ENCODE measurements at places on chromosomes 6 and 20. TPM values are rescaled to one million over a fixed set of nuclear protein-coding genes. Genes with fewer than 3 reads are reported as not detected.

The AIF1 gene
- total RNA-seq, result 23.8 TPM

The GSTA3 gene
- 0.39 TPM for total RNA-seq

The ZNF334 gene
- total RNA-seq, result 7.6 TPM

The TULP4 gene
- 135 TPM for total RNA-seq

The ARFGEF2 gene
- total RNA-seq, result 28.4 TPM

- no peak for DNase-seq
These were observed 3.3 kb upstream of the TFAP2C start for GRCh38 chr20:56625837-56626236.
